ENCODE measurements at places on chromosomes 7 and 10. TPM values are rescaled to one million over a fixed set of nuclear protein-coding genes. Genes with fewer than 3 reads are reported as not detected.

GRCh38 chr7:143909863-143910262, 7.9 kb upstream of the TCAF1 start:
- DNase-seq = no peak

DNA sequence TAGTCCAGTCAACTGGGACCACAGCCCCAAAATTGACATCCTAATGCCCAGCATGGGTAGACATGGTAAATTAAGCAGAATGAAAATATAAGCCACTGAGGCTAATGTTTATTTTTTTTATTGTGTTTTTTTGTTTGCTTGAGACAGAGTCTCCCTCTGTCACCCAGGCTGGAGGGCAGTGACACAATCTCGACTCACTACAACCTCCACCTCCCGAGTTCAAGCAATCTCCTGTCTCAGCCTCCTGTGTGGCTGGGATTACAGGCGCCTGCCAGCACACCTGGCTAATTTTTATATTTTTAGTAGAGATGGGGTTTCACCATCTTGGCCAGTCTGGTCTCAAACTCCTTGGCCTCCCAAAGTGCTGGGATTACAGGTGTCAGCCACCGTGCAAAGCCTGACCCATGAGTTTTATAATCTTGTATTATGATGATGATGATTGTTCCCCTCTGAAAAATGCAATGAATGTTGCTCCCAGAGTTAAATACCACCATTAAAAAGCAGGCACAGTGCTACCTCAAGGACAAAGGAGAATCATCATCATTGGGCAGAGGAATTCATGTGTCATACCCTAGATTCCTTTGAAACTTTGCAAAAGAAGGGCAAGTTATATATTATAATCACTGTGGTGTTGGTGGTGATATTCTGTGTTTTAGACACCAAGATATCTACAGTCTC, 228.0 kb downstream of the PARD3 start:
- DNase-seq = no peak

DNA sequence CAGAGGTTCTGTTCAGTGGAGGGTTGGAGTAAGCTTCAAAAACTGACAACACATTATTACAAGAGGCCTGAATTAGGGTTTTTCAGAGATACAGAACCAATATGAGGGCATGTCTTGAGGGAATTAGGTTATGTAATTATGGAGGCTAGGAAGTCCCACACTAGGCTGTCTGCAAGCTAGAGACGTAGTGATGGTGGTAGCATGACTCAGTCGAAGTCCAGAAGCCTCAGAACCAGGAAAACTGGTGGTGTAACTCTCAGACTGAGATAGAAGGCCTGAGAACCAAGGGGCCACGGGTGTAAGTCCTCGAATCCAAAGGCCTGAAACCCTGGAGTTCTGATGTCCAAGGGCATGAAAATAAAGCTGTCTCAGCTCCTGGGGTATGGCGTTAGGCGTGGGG, 35.6 kb downstream of the ZNF518A start:
- DNase-seq = no peak

DNA sequence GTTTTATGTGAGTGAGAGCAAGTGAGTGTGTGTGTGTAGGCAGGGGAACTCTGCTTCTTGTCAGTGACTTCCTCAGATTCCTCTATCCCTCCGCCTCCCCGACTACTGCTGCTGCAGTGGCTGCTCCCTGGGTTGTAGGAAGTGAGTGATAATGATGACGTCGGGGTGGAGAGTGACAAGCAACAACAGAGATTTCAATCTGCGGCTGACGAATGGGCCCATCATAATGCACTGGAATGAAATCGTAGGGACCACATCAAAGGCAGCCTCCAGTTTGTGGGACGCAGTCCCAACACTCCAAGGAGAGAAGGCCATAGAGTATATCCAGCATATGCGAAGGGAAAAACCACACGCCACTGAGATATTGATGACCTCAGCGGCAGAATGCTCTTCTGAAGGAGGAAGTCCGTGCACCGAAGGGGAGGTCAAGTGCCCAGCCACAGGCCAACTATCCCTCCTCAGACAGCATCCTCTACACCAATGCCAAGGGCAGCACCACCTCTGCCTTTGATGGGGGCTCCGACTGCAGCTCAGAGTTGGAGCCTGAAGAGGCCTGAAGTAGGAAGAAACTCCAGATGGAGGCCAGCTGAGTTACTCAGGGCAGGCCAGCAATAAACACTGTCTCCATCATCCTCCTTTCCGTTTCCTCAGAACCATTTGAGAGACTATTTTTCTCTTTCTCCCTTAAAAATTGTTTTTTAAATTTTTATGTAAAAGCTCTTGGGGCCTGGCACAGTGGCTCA, 11.3 kb upstream of the STMP1 start:
- DNase-seq = no peak

Gene CYP2E1
- 2.6 TPM for total RNA-seq
